ENCODE measurements at places on chromosomes 6 and 20.

- DNase-seq = no peak
Observed at GRCh38 chr6:25327432-25327831, 48.3 kb downstream of the CARMIL1 start.

GRCh38 chr6:87276624-87277023 lies 45.8 kb upstream of the SMIM8 start:
- no peak for DNase-seq

- no peak for DNase-seq
Observed at GRCh38 chr20:39021748-39022147, 59.6 kb downstream of the DHX35 start.

- DNase-seq = no peak
Observed at GRCh38 chr20:49641683-49642656, 71.7 kb downstream of the B4GALT5 start.

DNA sequence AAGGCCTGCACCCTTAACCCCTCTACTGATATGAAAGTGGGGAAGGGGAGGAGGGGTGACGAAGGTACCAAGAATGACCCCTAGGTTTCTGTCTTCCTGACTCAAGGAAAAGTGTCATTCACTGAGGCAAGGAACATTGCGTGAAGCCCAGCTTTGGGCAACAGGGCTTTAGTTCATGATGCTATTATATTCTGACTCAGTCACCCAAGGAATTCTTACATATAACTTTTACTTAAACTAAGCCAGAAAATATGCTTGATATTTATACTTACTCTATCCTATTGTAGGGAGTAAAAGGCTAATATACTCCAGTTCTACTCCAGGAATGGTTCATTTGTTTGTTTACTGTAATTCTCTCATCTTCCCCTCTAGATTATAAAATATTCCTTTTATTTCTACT lies 60.5 kb downstream of the DOP1A start:
- no peak for DNase-seq

GRCh38 chr6:23566418-23566817 lies 559.6 kb upstream of the NRSN1 start:
- no peak for DNase-seq

DNA sequence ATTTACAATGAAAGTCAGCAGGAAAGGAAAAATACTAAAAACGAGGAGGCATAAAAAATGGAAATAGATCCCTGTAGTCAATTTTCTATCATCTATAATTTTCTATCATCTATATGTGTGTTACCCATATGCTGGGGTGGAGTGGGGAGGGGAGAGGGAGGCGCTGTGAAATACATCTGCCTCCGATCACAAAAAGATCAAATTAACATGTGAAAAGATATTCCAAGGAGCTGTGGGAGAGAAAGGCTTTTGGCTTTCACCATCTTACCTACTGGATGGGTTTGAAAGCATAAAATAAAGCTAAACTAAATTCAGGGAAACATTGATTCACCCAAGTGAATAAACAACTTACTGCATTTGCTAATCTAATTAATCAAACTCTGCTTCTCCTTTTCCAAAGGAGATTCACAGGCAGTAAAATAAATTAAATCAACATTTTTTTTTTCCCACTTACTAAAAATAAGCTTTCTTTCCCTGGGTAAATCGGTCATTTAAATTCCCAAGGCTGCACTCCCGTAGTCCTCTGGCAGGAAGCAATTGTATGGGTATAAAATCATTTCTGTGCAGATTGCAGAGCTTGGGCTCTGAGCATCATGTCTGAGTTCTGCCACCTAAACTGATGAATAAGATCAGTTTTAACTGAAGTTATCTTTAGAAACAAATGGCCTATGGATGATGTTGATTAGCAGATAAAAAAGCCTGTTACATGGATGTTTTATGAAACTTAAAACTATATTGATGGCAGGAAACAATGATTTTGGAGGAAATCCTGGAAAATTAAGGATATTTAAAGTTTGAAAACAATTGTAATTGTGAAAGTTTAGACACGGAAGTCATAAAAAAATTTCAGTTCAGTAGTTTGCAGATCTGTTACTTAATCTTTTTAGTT lies 147.9 kb downstream of the SOX4 start:
- DNase-seq = no peak

DNA sequence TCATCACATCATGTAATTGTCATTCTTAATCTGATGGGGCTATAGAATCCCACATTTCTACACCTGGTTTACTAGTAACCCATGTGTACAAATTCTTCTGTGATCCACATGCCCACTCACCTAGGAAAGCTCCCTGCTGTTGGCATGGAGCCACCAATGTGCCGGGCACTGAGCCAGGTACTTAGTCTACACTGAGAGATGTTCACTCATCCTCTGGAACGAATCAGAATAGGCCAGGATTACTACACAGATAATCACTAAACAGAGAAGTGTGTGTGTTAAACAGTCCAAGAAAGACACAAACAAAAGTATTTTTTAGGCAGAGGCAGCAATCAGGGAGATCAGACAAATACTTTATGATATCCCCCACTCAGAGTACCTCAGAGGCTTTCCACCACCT lies 193.2 kb upstream of the VGLL2 start:
- peak; percentile 18 for DNase-seq

All from RPMI8226 (cell line).